Left hindlimb (tissue), 1 donor: ENCODE measurements at places on chromosomes 6 and 20.

DNA sequence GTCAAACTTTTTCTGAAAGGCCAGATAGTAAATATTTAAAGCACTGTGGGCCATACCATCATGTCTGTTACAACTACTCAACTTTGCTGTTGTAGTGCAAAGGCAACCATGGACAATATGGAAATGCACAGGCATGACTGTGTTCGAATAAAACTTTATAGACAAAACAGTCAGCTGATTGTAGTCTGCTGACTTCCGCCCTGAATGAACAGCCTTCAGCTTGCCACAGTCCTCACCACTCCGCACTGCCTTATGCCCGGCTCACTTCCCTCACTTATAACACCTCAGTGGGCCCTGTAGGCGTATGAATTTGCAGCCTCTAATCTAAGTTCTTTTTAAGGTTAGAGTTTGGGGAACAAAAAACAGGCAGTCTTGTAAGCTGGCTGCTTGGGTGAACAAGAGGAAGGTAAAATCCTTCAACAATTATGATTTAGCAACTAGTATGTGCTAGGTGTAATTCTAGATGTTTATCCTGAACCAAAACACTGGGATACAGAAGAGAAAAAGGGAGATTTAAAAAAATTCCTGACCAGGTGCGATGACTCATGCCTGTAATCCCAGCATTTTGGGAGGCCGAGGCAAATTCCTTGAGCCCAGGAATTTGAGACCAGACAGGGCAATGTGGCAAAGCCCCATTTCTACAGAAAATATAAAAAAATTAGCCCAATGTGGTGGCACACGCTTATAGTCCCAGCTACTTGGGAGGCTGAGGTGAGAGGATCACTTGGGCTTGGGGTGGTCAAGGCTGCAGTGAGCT, 6.8 kb upstream of the SLC2A10 start:
- DNase-seq, result no peak

GRCh38 chr20:25258476-25258805, 10.6 kb downstream of the PYGB start:
- no peak for DNase-seq

- DNase-seq, result no peak
Observed at GRCh38 chr20:62220666-62221568, 839 bp upstream of the HRH3 start.

DNA sequence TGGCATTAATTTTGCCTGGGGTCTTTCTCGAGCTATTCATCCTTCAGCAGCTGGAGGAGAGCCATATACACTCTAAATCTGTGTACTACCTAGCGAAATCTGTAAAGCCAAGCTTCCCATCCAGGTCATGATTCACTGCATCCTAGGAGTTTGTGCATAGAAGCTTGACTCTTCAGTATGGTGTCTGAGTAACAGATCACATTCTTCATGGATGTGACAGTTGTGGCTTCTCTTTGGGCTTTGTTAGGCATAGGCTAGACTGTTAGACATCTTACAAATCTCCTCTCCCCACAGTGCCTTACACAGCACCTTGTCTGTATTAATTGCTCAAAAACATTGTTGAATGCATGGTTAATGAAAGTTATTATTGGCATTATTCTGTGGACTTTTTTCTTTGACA, 177.0 kb downstream of the EYA4 start:
- no peak for DNase-seq

GRCh38 chr6:39426073-39426456, 103.6 kb upstream of the KCNK16 start:
- no peak for DNase-seq

GRCh38 chr6:157760589-157761330, 62.3 kb upstream of the SNX9 start:
- DNase-seq, result no peak

DNA sequence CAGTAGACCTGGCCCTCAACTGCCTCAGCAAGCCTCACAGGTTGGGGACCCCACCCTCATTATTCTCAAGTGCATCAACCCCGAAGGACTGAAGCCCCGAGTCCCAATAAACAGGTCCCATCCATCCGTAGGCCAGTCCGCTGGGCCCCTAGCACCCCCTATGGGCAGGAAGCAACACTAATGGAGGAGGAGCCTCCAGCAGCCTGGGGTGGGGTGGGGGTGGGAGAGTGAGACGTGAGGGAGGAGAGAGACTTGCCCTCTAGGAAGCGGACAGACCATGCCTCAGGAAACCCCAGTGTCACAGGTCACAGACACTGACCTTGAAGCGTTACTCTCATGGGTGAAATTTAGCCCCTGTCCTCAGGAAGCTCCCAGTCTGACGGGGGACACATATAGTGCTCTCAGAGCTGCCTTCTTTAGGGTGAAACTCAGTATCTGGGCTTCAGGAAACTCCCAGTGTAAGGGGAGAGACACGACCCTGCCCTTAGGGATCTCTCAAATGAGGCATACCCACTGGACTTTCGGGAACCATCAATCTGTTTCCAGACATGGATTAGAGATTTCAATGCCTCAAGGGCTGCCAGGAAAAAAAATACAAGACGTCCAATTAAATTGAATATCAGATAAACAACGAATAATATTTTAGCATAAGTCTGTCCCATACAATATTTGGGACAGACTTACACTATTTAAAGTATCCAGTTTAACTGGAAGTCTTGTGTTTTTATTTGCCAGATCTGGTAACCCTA, 125.8 kb downstream of the MRPL14 start:
- no peak for DNase-seq

DNA sequence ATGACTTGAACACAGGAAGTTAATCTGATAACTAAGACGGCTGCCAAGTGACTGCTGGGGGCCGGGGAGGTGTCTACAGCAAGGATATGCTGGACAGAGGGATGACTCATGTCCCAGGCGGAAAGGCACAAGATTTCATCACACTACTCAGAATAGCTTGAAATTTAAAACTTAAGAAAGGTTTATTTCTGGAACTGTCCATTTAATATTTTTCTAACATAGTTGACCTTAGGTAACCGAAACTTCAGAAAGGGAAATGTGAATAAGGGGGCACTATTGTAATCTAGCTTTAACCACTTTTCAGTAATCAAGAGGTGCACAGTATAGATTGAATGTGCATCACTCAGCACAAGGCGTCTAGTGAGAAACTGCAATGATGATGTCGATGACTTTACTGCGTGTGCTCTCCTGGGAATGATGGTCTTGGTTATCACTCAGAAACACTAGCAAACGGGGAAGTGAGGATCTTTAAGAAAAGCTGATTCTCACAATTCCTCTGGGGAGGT, 171.5 kb downstream of the QKI start:
- no peak for DNase-seq

DNA sequence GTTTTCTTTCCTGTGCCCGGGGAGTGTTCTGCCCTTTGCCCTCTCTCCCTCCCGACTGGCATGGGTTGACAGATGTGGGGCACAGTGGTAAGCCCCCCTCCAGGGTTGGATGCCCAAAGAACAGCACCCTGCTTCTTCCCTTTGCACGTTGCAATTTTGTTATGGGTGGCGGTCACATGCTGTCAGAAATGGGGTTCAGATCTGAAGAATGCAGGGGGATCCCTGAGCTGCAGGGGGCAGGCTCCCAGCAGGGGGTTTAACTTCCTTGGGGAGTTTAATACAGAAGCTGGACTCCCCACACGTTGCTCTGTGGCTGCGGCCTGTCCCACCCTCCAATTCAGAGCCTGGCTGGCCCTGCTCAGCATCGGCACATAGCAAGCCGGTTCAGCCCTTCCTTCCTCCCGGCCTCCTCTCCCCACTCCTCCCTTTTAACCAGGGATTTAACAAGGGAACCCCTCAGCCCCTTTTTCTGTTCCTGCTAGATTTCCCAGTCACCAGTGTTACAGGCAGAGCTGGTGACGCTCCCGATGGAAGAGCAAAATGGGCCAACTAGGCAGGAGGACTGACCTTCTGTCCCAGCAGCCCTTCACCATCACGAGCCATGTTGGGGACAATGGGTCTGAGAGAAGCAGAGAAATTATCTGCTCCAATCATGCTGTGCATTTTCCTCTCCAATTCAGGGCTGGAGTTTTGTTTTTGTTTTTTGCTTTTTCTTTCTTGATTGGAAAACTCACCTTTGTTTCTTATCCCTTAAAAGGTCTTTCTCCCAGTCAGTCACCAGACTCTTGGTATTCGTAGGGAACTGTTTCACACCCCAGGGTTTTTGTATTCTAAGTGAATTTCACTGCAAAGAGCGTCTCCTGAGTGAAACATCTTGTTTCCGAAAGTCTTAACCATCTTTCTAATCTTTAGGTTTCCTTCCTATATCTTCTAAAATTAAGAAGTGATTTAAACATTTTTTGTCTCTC, 6.8 kb downstream of the FOXF2 start:
- DNase-seq, result no peak

DNA sequence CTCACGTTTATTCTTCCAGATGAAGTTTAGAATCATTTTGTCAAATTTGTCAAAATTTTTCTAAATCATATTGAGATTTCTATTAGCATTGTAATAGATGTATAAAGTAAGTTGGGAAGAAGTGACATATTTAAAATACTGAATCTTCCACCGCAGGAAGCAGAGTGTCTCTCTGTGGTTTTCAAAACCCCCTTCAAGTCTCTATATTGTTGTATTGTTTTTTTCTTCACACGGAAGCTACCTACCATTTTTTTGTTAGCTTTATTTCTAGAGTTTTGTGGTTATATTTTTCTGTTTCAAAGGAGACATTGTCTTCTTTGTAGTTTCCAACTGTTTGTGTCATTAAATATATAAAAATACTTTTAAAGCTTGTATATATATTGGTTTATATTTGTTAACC, 188.6 kb downstream of the ZDHHC14 start:
- no peak for DNase-seq

- DNase-seq, result no peak
Observed at GRCh38 chr6:2378891-2379652, 133.7 kb upstream of the GMDS start.

GRCh38 chr20:64130271-64130670, 22.9 kb upstream of the NPBWR2 start:
- peak; percentile 5 for DNase-seq

DNA sequence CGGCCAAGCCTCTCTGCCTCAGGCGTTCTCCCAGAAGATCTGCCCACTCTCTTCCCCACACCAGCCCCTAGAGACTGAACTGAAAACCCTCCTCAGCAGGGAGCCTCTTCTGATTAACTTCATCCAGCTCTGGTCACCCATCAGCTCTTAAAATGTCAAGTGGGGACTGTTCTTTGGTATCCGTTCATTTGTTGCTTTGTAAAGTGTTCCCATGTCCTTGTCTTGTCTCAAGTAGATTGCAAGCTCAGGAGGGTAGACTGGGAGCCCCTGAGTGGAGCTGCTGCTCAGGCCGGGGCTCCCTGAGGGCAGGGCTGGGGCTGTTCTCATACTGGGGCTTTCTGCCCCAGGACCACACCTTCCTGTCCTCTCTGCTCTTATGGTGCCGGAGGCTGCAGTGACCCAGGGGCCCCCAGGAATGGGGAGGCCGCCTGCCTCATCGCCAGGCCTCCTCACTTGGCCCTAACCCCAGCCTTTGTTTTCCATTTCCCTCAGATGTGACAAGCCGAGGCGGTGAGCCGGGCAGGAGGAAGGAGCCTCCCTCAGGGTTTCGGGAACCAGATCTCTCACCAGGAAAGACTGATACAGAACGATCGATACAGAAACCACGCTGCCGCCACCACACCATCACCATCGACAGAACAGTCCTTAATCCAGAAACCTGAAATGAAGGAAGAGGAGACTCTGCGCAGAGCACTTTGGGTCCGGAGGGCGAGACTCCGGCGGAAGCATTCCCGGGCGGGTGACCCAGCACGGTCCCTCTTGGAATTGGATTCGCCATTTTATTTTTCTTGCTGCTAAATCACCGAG, 14.2 kb downstream of the VEGFA start:
- no peak for DNase-seq

GRCh38 chr6:45610374-45610773, 232.6 kb upstream of the SUPT3H start:
- no peak for DNase-seq

DNA sequence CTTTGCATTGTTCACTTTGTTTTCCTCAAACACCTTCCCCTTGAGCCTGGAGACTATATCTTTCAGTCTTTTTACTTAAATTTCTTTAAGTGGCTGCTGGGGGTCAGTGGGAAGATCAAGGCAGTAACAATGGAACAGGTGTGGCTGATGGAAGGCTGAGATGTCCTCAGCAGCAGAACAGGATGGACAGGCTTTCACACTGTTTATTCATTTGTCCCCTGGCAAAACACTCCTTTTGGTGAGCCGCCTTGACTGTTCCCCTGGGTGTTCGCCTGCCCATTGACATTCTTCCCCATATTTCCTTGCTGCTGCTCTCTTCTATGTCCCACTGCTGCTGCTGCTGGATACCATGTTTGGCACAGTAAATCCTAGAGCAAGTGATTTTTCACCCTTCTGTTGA, 38.1 kb downstream of the RNF144B start:
- DNase-seq, result no peak

DNA sequence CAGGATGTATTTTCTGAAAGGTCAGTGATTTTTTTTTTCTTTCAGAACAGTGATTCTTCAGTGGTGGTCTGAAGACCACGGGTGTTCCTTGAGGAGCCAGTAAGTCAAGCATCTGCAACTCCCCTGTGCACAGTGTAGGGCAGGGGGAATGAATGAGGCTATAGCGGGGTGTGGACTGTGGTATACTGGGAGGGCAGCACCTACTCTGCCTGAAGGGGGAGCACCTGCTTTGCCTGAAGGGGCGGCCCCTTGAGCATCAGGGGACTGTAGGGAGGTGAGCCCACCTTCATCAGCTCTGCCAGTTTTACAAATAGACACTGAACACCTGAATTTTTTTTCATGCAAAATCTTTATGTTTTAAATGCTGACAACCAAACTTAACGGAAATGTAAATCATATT, 77.5 kb upstream of the RIPOR2 start:
- DNase-seq, result no peak

DNA sequence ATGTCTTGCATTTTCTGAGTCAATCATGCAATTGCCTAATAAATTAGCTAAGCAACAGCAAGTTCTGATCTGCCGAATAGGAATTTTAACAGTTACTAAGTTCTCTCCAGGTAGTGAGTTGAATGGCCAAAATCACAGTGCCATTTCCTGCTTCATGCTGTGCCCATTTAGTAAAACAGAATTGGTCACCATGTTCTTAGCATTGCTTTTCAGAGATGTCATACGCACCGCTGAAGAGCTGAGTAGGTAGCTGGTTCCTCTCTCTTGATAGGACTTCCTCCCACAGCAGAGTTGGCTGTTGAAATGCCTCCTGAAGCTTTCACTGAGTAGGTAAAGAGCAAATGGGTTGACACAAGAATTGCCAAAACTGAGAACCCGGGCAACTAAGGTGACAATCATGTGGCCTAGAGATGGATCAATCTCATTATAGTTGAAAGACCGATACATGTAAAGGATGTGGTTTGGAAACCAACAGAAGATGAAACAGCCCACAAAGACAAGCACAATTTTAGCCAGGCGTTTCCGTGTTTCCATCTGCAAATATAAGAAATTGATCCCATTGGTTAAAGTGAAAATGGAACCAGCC, 57.1 kb upstream of the GJE1 start:
- no peak for DNase-seq

- no peak for DNase-seq
Observed at GRCh38 chr6:126086560-126086959, 100.2 kb downstream of the TRMT11 start.

DNA sequence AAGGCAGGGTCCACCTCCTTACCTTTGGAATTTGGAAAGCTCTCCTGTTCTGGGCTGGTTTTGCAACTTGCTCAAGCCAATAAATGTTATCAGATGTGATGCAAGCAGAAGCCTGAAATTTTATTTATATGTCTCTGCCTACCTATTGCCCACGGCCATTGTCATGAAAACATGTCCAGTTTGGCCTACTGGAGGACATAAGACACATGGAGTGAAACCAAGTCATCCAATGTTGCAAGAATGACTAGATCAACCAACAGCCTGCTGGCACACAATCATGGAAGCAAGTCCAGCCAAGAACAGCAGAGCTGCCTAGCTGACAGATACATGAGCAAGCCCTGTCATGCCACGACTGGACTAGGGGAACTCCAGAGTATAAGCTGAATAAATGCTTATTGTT, 56.7 kb upstream of the IRAK1BP1 start:
- DNase-seq, result no peak

- DNase-seq, result no peak
Observed at GRCh38 chr6:63278916-63279315, 40.9 kb downstream of the LGSN start.
